HTR-8/SVneo (cell line): ENCODE measurements at places on chromosomes 13 and 19.
A peak's percentile ranks its signal among the peaks of the same experiment; 100 is the strongest.

GRCh38 chr19:34479396-34479795 is 2.2 kb upstream of the WTIP start:
- no peak for DNase-seq

DNA sequence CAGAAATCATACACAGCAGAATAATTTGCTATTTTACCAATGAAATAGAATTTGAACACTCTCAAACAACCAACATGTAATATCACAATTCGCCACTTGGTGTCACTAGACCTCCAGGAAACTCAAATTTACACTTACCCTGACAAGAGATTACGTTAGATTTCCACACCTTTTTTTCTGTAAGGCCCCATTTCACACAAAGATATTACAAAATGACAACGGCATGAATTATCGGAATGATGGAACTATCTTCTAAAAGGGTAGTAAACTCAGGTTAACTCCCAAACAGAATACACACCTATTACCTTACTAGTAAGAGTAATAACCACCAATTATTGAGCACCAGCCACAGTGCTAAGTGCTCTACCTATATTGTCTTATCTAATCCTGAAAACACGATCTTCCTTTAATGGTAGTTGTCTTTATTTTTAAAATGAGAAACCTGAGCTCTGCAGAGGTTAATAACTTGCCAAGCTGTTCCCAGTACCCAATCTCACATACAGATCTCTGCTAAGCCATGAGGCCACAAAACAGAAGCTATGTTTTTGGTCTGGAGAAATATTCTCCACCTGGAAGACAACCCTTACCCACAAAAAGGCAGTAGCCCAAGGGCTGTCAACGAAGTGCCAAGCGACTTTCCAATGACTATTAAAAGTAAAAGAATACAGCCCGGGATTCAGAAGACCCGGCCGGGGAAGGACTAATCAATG is 152.4 kb downstream of the DCLK1 start:
- peak; percentile 29 for DNase-seq

DNA sequence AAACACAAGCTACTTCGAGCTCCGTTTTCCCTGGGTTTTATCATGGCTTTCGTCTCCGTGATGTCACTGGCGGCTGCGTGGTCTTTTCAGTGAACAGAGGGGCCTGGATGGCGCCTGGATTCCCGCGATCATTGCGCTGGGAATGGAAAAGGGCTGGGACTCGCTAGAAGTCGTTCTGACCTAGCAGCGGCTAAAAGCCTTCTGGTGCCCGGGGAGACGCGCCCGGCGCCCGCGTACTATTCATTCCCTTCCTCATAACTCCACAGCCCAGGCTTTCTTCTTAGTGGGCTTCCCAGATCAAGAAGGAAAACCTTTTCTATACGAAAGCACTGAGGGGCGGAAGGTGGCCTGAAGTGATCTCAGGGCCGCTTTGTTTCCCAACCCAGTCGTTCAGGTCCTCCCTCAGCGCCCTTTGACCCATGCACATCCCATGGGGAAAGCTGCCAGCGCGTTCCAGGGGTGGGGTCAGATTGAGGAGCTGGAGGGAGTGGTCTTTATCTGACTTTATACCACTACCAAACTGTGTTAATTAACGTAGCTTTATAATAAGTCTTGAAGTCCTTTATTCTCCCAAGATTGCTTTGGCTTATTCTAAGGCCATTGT is 96.6 kb downstream of the ELF1 start:
- DNase-seq: no peak

DNA sequence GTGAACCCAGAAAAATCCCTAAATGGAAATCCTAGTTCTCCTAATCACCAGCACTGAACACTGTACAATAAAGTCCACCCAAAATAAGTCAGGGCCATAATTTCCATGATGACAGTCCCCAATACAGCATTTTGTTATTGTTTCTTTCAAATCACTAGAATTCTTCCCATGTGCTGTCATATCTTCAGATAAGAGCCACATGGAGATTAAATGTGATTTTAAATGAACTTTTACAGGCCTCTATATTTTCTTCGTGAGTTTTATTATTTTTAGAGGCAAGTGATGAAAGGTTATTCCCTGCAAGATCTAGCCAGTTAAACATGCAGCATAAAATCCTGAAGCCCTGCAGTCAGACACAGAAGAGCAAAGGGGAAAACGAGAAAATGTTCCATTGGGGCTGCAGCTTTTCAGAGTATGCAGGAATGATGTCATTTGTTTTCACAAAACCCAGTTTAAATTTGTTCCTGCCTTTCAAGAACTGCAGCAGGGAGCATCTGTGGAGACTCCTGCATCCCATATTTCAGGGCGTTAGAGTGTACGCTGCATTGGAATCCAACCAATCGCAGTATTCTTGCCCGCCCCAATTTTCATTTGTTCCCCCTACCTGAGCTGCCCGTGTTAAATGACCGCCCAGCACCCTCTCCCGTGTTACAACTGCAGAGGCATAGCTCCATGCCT is 167.2 kb upstream of the KLF12 start:
- DNase-seq: no peak

GRCh38 chr19:8396563-8397203 is 6.5 kb downstream of the RAB11B start:
- DNase-seq: peak; percentile 52

DNA sequence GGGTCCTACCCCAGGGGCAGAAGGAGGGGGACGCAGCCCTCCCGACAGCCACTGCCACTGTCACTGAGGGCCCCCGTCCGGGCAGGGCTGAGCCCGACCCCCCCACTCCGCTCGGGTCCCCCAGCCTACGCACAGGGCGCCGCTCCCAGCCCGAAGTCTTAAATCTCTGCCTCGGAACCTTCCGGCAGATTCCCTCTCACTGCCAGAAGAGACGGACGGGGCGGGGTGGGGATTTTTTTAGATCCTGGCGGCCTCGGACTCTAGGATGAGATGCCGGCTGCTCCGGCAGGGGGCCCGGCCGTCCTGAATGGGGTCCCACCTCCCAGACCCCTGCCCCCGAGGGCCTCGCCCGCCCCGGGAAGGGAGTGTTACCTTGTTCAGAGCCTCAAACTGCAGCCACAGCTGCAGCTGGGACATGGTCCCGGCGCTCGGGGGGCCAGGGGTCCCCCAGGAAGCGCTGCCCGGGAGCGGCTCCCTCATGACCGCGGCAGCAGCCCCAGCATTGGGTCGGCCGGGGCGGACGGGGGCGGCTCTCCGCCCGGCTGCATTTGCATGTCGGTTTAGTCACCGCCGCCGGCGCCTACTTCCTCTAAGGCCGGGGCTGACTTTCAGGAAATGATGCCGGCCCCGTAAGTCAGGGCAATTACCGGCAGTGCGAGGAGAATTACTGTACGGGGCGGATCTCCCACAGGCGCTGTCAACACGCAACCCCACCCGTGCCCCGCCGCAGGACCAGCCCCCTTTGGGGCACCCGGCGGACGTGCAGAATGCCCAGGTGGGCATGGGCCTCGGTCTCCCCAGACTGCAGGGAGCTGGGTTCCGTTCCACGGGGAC is 28.1 kb downstream of the GPX4 start:
- DNase-seq: peak; percentile 59

GRCh38 chr13:96091164-96092117 is 1.5 kb downstream of the HS6ST3 start:
- DNase-seq: no peak

DNA sequence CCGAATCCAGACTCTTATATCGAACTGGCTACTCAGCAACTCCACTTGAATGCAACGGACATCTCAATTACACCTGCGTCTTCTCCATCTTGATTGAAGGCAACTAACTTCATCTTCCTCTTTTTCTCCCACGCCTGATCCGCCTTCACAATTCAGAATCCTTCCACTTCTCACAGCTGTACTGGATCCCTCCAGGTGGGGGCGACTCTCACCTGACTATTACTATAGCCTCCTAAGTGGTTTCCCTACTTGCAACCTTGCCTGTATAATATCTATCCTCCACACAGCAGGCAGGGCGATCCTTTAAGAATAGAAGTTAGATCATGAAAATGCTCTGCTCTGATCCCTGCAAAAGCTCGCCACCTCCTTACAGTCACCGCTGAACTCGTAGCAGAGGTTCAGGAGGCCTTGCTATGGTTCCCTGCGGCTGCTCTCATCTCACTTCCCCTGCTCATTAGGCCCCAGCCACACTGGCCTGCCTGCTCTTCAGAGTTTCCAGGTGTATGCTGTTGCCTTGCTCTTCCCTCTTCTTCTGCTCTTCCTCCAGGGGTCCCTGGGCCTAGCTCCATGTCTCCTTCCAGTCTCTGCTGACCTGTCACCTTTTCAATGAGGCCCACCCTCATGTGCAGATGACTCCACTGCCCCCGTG is 31.9 kb downstream of the RFXAP start:
- no peak for DNase-seq

- no peak for DNase-seq
Observed at GRCh38 chr13:36973621-36974295, 25.4 kb downstream of the ALG5 start.

DNA sequence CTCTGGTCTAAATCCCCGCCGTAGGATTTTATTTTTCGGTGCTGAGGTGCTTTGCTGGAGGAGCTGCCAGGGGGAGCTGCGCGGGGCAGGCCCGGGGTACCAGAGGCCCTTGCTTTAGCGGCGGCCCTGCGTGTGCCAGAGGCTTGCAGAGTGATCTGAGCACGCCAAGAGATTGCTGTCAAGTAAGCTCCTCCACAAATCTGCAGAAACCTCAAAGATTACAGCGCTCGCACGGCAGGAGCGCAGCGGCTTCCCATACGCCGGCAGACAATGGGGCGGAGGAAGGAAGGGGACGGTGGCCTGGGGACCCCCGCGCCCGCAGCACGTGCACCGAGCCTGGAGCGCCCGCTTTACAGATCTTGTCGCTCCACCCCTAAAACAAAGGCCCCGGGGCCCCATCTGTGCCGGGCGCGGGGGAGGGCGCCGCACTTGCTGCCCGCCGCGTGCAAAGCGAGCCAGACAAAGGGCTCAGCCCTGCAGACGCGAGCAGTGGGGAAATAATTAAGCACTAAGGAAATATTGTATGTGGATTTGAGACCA is 9.1 kb upstream of the C19orf12 start:
- no peak for DNase-seq

GRCh38 chr19:1384478-1385110 is 887 bp downstream of the NDUFS7 start:
- DNase-seq: no peak

GRCh38 chr13:112705286-112705685 is 15.4 kb downstream of the ATP11A start:
- no peak for DNase-seq

DNA sequence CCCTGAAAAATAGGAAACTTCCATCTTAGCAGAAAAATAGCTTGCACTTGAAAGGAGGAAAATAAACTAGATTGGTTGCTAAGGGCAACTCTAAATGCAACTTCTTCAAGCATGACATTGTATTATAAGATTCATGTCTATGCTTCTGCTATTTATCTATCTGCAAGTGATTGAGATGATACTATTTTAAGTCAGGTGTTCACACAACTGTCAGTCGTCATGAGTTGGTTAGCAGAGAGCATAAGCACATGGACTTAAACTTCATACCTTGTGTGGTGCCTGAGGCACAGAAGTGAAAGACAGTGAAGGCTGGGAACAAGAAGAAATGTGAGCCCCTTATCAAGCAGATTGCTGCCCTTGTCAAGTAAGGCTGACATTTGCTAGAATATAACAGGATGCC is 82.9 kb downstream of the SLITRK5 start:
- DNase-seq: no peak

GRCh38 chr13:73924607-73925006 is 209.6 kb downstream of the KLF12 start:
- DNase-seq: no peak

GRCh38 chr19:19475849-19476828 is 39.2 kb downstream of the TSSK6 start:
- no peak for DNase-seq

DNA sequence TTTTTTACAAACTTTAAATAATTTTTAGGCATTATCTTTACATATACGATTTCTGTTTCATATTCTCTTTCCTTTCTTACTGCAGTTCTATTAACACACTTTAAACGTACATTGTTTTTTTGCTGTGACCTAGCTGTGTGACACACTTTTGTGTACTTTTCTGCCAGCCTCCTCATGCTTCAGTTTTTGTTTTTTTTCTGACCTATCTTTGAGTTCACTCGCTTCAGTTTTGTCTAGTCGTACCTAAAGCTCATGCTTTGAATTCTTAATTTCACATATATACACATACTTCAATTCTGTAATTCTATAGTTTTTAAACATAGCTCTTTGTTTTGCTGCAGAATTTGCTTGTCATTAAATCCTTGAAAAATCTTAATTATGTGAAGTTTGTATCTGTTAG is 150.4 kb downstream of the PDS5B start:
- DNase-seq: no peak

- no peak for DNase-seq
Observed at GRCh38 chr19:10817291-10818038, 18.5 kb downstream of the TMED1 start.

DNA sequence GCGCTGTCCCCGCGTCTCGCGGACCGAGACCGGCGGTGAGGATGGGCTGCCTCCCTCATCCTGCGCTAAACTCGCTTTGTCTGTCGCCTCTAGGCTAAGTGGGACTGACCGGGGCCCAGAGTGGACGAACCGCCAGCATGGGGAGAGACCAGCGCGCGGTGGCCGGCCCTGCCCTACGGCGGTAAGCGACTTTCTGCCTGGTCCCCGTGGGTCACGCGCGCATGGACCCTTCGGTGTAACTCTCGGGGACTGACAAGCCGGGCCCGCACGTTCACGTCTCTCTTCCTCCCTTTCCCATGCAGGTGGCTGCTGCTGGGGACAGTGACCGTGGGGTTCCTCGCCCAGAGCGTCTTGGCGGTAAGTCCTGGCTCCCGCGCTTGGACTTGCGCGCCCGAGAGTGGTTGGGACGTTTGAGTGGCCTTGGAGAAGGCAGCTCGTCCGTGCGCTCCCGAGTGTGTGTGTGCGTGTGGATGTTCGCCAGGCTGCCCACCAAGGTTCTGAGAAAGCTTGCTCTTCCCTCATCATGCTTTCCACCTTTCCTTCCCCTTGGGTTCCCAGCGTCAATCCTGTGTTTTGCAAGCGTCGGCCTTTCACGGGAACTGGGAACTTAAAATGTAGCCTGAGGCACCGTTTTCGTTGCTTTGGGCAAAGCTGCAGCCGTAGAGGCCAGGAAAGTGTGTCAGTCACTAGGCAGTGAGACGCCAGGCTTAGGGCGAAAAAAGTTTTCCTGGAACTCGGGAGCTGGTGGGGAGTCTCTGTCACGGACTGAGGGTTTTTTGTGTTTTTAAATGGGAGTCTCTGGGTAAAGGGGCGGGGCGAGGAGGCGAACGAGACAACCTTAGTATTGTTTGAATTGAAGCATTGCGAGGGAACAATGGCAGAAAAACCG is 927 bp downstream of the COL4A2 start:
- no peak for DNase-seq

DNA sequence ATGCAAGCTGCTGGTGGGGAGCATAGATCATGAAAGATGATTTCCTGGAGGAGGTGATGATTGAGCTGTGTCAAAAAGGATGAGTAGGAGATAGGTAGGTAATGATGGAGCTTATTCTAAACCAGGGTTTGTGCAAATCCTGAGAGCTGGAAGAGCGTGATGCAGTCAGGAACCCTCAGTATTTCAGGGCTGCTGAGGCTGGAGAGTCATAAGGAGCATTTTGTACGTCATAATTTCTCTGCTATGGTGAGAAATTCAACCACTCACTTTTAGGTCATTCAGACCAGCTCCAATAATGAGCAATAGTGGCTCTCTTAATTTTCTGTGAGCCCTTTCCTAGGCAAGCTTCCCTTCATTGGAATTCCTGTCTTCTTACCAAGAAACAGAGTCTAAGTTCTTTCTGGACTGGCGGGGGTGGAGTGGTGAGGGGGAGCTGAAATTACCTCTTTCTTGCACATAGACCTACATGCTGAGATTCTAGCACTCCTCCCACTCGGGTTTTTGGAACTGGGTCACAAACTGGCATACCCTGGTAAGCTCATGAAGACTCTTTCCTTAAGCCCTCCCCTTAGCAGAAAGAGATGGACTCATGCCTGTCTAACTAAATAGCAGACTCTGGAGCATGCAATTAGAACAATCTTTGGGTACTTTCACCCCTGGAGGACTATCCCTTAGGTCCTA is 62.2 kb upstream of the MYCBP2 start:
- DNase-seq: no peak
